ENCODE measurements at places on chromosomes 1 and 21.

- no peak for DNase-seq
Measured at GRCh38 chr1:160741092-160741501, 2.0 kb downstream of the SLAMF7 start.

DNA sequence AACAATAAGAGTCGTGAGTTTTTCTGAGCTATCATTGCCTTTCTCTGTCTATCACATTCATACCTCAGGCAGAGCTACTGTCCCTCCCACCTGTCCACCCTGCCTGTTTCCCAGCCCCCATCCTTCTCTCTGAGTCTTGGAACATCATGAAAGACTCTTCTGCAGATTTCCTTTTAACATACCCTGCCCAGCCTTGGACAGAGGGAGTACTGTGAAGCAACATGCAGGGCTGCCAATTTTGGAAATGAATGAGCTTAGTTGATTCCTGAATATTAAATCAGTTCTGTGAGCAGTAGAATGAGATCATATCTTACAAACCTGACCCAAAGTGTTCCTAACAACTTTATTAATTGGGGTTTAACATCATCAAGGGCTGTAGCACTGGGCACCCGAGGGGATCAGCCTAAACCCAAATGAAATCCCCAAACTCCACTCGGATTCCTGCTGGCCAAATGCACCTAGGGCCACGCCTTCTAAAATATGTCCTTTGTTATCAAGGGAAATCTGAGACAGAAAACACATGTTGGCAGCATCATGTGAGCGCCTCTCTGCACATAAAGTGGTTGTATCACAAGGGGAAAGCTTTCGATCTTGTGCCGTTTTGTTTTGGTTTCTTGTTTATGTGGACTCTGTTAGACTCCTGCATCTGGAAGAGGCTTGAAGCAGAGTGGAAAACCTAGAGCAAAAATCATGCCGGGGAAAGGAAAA is 357.6 kb downstream of the KIF26B start:
- DNase-seq, result peak; percentile 5

DNA sequence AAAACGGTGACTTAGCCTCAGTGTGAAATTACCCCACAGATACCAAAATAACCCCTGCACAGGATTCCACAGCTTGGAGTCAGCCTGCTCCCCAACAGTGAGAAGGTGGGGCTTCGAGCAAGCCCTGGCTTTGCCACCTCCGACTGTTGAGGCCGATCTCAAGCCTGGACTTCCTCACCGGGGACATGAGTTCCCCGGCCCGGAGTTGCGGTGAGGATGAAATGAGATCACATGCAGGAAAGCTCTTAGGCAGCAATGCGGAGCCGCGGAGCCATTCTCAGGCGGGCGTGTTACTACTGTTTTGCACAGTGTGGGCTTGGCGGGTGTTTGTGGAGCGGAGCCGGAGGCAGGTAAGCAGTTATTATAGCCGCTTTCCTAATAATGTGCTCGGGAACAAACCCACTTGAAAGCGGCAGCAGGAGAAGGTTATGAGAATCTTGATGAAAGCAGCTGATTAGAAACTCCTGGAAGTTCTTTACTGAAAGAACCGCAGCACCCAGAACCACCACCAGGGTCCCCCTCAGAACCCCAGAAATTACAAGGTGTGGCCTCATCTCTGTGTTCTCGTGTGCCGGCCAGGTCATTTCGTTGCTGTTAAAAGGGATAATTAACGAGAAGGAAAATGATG is 3.9 kb upstream of the CLSTN1 start:
- DNase-seq, result no peak

DNA sequence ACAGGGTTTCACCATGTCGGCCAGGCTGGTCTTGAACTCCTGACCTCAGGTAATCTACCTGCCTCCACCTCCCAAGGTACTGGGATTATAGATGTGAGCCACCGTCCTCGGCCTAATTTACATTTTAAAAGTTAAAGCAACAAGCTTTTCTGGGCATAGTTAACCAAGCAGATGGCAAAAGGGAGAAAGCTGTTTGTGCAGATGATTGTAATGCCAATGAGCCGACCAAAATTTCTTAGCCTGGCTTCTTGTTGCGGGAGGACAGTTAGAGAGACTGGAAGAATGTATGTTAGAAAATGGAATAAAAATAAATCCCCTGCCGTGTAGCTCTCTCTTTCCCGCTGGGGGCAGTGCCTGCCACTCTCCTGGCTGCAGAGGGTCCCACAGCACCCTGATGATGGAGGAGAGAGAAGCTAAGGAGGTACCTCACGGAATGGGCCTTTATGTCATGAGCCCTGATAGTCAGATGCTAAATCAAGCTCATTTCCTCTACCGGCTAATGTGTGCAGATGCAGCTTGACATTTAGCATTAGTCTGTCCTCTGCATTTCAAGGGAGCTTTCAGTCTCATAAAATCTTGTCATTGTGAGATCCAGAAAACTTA is 87.2 kb downstream of the HHAT start:
- no peak for DNase-seq

GRCh38 chr1:1889847-1890505 is 911 bp downstream of the GNB1 start:
- DNase-seq, result peak; percentile 51

- no peak for DNase-seq
Measured at GRCh38 chr1:21514245-21514644, 5.0 kb downstream of the ALPL start.

GRCh38 chr21:21226472-21226871 is 228.3 kb downstream of the NCAM2 start:
- no peak for DNase-seq

- DNase-seq, result no peak
Measured at GRCh38 chr1:88961081-88961480, 31.3 kb downstream of the KYAT3 start.

- DNase-seq, result no peak
Measured at GRCh38 chr1:158646465-158646864, 40.0 kb downstream of the SPTA1 start.

DNA sequence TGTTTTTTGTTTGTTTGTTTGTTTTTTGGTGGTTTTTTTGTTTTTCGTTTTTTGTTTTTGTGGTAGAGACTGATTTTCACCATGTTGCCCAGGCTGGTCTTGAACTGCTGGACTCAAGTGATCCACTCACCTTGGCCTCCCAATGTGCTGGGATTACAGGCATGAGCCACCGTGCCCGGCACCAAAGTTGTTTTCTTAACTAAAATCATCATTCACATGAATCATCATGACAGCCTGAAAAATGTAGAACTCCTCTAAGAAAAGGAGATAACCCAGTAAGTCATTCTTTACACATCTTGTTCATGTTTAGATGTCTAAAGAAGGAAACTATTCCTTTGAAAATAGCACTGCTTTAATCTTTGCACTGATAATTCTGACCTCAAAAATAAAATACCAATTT is 37.5 kb downstream of the DISP1 start:
- peak; percentile 42 for DNase-seq

DNA sequence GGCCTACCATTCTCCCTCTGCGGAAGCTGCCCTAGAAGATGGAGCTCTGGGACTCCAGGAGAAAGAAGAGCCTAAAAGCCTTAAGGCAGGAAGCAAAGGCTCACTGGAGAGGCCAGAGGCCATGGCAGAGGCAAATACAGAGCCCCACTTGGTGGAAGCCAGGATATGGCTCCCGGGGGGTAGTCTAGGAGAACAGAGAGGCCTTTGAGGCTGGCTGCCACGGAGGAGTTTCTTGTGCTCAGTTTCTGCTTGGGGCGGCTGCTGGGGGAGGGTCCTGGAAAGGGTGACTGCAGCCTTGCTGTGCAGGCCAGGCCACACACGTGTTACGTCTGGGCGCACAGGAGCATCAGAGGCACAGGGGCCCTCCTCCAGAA is 5.4 kb downstream of the CC2D1B start:
- no peak for DNase-seq

DNA sequence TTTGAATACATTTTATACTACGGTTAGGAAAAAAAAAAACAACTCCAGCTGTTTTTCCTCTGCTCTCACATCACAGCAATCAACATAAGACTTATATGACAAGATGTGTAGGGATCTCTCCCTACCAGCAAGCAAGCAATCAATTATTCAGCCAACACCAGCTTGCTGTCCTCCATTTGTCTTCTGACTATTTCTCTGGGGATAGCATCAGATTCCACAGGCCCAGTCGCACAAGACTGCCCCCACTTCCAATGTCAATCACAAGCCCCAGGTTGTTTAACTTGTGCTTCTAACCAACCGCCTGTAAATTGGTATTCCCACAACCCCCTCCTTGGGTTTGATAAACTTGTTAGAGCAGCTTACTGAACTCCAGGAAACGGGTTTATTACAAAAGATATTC is 873.1 kb upstream of the TMPRSS15 start:
- DNase-seq, result no peak

GRCh38 chr21:44300262-44300959 is 558 bp downstream of the PFKL start:
- DNase-seq, result peak; percentile 69

- peak; percentile 48 for DNase-seq
Measured at GRCh38 chr1:222105393-222105737, 363.5 kb upstream of the DUSP10 start.

- DNase-seq, result peak; percentile 83
Measured at GRCh38 chr1:107750364-107750959, 214.5 kb downstream of the VAV3 start.

- DNase-seq, result no peak
Measured at GRCh38 chr1:66696771-66697170, 55.5 kb upstream of the DYNLT5 start.

- peak; percentile 24 for DNase-seq
Measured at GRCh38 chr1:110210604-110211495, 736 bp downstream of the KCNC4 start.

GRCh38 chr1:201648066-201648906 is 109.4 kb downstream of the NAV1 start:
- peak; percentile 39 for DNase-seq

DNA sequence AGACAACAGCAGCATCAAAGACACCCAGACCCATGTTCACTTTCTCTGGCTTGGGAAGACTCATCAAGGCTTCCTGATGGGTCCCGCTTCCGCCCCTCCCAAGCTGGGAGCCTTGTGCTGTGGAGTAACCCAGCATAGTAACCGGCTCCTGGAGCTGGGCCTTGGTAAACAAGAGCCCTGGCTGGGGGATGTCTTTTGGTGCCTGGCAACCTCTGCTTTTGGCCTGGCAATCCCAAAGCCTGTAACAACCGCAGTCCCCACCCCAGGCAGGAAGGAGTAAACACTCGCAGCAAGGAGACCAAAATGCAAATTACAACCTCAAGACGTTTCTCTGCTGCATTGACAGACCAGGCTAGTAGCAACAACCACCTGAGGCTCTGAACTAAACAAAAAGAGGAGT is 16.9 kb upstream of the THRAP3 start:
- peak; percentile 87 for DNase-seq

DNA sequence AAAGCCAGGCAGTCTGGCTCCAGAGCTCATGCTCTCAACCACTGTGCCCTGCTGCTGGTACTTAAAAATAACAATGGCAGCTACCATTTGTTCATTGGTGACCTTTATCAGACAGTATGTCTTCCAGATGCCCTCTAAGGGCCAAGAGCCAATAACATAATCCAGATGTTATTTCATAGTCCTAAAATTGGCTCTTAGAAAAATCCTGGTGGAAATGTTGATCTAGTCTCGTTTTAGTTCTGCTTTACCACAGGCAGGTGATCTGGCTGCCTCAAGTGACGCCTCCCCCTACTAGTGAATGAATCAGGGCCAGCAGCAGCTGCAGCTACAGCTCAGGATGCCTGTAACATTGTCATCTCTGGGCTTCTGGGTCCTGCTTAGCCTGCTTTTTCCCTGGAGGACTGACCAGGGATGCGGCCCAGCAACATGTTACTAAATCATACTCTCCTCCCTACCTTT is 12.6 kb upstream of the HMGN2 start:
- DNase-seq, result no peak

DNA sequence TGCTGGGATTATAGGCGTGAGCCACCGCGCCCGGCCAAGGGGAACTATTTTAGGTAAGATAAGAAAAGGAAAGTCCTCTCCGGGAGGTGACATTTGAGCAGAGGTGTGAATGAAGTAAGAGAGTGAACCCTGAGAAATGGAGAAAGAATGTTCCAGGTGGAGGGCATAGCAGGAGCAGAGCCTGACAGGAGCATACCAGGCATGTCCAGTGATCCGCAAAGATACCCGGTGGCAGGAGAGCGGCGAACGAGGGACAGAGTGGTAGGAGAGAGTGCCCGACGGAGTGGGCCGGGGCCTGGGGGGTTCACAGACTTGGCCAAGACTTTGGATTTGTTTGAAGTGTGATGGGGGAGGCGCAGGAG is 7.9 kb upstream of the RPS6KA1 start:
- no peak for DNase-seq

DNA sequence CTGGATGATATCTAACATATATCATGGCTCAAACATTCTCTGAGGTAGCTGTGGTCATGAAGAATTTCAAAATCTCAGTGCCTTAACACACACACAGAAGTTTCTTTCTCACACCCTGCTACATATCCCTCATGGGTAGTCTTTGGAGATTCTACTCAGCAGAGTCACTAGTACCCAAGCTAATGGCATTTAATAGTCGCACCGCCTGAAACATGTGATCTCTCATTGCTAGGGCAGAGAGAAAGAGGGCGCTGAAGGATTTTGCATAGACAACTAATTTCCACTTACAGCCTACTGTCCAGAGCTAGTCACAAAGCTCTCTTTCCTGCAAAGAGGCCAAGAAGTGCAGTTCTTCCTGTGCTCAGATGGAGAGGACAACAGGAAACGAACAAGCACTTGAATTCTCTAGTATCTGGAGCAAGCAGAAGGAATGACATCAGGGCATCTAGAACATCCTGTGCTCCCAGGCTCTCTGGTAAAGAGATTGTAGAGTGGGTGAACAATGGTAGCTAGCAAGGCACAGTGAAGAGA is 183.4 kb upstream of the PTBP2 start:
- peak; percentile 70 for DNase-seq

- no peak for DNase-seq
Measured at GRCh38 chr21:46023555-46023954, 42.0 kb downstream of the COL6A1 start.

DNA sequence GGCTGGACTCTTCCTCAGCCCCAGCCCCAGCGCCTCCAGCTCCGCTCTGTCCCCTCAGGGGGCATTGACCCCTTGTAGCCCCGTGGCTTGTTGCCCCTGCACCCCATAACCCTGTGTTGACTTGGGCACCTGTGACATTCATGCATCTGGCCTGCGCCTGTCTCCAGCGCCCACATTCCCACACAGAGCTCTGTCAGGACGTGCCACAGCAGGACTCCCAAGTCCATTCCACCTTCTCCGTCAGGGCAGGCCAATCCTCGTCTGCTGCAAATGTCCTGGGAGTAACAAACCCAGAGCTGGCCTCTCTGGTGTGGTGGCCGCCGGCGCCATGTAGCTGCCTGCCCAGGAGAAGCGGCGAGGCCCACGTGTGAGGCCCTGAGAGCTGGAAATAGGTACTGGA is 60.6 kb downstream of the AGPAT3 start:
- no peak for DNase-seq
